ENCODE measurements at places on chromosomes 2 and 18.
A peak's percentile ranks its signal among the peaks of the same experiment; 100 is the strongest.

- no peak for DNase-seq
Observed at GRCh38 chr2:125169022-125169763, 1144.1 kb downstream of the CNTNAP5 start.

- no peak for DNase-seq
Observed at GRCh38 chr2:657766-658165, 19.4 kb downstream of the TMEM18 start.

DNA sequence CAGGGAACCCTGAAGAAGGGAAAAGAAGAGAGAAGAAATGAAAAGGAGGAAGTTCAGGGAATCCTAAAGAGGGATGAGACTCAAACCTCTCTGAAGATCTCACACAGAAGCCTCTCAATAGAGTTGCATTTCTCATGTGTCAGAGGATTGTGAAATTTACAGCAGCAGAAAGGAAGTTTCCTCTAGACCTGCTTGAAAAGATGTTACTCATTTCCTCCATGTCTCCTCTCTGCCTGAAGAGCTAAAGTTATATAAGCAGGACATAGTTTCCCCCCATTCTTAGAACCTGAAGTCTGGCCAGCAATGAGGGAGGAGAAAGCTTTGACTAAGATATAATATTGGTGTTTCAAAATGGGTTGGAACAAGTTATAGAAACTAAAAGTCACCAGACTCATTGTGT, 1155.6 kb downstream of the LRP1B start:
- DNase-seq, result no peak

DNA sequence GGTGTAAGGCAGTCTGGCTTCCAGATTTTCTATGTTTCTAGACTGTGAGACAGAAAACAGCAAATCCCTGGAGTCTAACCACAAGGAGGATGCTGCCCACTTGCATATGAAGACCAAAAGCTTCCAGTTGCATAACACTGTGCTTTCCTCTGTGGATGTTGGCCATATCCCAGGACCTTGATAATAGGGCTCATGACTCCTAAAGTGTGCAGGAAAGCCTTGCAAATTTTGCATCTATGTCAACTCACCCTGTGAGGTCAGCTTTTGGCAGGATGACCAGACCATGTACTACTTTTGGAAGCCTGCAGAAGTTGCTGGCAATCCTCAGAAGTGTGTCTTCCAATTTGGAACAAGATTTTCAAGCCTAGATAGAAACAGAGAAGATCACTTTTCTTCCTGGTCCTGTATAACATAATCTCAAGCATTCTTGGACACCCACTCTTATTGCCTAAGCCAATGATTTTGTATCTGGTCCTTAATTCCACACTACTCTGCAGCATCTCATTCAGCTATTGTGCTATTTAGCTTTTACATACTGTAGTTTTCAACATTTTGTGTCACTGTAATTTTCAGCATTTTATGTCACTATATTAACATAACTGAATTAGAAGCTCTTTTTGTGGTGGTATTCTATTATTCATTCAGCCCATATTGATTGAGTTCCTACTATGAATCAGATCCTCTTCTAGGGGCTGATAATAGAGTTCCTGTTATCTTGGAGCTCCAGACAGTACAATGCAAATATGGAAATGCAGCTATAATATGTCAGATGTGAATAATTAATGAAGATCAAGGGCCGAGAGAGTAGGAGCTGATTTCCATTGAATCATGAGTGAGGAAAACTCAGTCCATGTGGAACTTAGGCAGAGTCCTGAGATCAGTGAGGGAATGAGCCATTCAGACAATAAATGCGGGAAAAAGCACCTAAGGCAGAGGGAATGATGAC, 85.3 kb upstream of the RAB27B start:
- no peak for DNase-seq

GRCh38 chr2:127675331-127676261, at the start of gene LIMS2:
TSS of gene LIMS2 (minus strand) at chr2:127675530. CDS start at chr2:127675024, 506 bp downstream.
- no peak for DNase-seq

- DNase-seq, result no peak
Observed at GRCh38 chr2:47012866-47013265, 97.3 kb upstream of the MCFD2 start.

GRCh38 chr2:78281164-78281563, 744.3 kb upstream of the REG3G start:
- DNase-seq, result no peak

DNA sequence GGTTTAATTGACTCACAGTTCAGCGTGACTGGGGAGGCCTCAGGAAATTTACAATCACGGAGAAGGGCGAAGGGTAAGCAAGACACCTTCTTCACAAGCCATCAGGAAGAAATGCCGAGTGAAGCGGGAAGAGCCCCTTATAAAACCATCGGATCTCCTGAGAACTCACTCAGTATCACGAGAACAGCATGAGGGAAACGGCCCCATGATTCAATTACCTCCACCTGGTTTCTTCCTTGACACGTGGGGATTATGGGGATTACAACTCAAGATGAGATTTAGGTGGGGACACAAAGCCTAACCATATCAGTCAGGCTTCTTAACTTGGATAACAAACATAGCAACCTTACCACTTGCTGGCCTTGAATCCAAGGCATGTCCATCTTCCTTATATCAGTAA, 289.0 kb upstream of the STON1 start:
- DNase-seq, result no peak

- DNase-seq, result no peak
Observed at GRCh38 chr2:30316408-30316807, 85.1 kb downstream of the LBH start.

- no peak for DNase-seq
Observed at GRCh38 chr2:177430411-177430810, 37.8 kb downstream of the AGPS start.

GRCh38 chr2:28232295-28232694, 160.4 kb upstream of the FOSL2 start:
- no peak for DNase-seq

- no peak for DNase-seq
Observed at GRCh38 chr18:59593291-59593717, 103.9 kb downstream of the CCBE1 start.

GRCh38 chr2:31170071-31170698, 31.9 kb upstream of the GALNT14 start:
- peak; percentile 79 for DNase-seq

DNA sequence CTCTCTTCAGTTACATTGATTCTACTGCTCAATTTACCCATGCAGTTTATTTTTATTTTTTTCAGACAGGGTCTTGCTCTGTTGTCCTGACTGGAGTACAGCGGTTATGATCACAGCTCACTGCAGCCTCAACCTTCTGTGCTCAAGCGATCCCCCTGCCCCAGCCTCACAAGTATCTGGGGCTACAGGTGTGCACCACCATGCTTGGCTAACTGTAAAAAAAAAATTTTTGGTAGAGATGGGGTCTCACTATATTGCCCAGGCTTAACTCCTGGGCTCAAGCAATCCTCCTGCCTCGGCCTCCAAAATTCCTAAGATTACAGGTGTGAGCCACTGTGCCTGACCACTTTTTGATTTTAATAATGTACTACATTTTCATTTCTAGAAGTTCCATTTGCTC, 93.8 kb upstream of the RNU4ATAC start:
- no peak for DNase-seq

- peak; percentile 14 for DNase-seq
Observed at GRCh38 chr2:203688798-203689197, 17.6 kb upstream of the CD28 start.

DNA sequence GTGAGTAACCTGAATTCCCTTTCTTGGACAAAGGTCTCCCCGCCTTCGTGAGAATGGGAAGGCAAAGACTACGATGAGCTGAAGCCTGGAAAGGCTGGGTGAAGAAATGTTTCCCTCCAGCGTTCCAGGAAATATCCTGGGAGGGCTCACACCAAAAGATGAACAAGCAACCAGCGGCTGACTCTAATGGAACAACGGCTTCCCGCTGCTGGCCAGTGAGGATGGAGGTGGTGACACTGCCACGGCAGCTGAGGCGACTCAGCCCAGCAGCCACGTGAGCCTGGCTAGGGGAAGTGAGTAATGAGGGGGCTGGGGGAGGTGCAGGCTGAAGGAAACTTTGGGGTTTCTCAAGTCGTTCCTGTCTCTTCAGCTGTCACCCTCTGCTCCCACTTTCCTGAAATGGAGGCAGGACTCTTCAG, 105.0 kb upstream of the SMAD7 start:
- no peak for DNase-seq

DNA sequence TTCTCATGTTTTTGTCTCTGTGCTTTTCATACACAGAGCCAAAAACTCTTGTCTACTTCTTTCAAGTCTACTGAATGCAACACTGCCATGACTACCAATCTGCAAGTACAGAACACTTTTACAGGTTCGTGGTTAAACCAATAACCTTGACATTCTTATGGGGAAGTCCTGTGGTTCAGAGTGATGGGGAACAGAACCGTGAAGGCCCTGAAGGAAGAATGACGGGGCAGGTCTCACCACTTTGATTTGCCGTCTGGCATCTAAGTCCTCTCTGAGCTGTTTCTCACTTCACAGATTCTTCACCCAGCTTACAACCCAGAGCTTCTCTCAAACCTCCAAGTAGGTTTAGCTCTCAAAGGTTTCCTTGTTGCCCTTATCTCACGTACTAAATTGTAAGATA, 117.5 kb upstream of the SNTG2 start:
- no peak for DNase-seq

- DNase-seq, result no peak
Observed at GRCh38 chr2:165402162-165402561, 67.3 kb upstream of the CSRNP3 start.

GRCh38 chr2:28751956-28752630, 463 bp downstream of the PPP1CB start:
- no peak for DNase-seq

DNA sequence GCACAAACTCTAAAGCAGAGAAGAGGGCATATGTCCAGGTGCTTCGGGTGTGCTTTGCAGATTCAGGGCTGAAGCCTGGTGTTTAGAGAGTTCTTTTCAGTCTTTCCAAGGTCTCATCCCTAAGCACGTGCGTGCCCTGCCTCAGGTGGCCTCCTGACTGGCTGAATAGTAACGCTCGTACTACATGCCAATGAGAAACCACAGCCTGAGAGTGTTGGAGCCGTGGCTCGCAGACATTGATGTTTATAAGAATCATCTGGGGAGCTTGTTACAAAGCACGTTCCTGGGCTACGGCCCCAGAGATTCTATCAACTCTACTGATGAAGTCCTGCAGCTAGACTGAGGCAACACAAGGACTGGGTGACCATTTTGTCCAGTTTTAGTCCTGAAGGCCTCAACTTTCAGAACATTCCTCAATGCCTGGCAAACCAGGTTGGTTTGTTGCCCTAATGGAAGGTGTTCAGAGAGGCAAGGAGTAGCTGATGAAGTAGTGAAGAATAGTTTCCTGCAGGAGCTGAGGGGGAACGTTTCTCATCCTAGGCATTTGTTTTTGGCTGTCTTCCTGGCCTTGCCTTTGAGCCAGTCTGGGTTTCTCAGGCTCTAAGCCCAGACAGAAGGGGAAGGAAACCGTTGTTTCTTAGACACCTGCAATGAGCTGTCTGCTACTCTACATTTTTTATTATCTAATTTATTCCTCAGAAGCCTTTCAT, 31.5 kb upstream of the HAAO start:
- DNase-seq, result no peak

- peak; percentile 77 for DNase-seq
Observed at GRCh38 chr2:205463466-205464025, 218.8 kb upstream of the NRP2 start.

DNA sequence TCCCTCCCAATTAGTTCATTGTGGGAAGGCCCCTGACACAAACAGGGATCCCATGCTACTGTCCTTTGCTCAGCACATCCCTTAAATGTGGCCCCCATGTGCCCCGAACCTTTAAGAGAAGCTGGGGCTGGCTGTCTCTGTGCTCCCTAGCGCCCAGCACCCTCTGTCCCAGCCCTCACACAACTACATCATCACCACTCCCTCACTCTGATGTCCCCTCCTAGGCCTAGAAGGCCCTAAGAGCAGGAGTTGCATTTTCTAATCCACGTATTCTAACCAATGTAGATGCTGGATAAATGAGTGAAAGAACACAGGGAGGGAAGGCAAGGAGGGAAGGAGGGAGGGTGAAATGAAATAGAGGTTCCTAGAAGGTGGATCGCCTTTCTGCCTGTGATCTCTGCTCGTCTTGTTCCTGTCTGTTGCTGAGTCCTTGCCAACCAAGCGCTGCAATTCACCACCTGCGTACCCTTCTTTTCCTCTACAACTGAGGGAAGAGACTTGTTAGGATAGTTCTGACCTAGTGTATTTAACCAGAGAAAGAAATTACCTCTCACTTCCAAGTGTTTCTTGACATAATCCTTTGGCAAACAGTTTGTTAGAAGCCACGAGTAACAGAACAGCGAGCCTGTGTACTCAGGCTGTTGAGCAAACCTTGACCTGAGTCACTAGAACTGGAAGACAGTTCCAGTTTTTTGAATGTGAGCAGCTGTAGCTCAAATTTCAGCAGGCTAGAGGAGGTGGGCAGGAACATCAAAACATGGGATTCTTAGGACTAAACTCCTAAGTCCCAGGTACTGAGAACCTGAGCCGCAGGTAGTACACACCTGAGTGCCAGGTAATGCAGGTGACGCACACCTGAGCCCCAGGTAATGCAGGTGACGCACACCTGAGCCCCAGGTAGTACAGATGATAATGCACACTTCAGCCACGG, 181.5 kb upstream of the ID2 start:
- no peak for DNase-seq

GRCh38 chr18:77870894-77871293, 621.2 kb downstream of the GALR1 start:
- DNase-seq, result no peak

GRCh38 chr18:74563999-74564398, 29.7 kb downstream of the CNDP1 start:
- DNase-seq, result no peak

GRCh38 chr2:238125127-238125885, 13.2 kb upstream of the KLHL30 start:
- DNase-seq, result no peak

- DNase-seq, result no peak
Observed at GRCh38 chr2:65436824-65437221, 4.4 kb upstream of the SPRED2 start.

DNA sequence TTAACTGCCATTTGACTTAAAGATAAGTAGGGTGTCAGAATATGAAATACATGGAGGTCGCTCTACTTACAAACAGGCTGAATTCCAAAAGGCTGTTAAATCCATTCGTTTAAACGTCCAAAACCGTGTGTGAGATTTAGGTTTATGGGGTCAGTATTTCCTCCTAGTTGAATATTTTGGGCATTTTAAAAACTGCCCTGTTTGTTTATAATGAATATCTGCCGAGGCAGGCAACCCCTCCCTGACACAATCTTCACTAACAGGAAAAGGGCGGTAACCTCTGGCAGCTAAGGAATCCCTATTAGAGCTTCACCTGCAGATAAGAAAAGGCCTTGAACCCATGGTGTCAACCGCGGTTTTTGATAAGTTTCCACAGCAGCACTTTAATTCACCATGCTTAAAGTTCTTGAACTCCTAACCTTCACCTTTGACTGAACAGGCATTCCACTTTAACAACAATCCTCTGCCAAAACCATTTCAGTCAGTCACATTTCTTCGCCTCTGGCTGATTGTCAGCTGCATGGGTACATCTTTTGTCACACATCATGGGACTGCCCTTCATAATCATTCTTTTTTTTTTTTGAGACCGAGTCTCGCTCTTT, 17.8 kb downstream of the TRAK2 start:
- DNase-seq, result no peak

Measured in ELF-1 (cell line).